ENCODE measurements at places on chromosomes 13 and 19.

DNA sequence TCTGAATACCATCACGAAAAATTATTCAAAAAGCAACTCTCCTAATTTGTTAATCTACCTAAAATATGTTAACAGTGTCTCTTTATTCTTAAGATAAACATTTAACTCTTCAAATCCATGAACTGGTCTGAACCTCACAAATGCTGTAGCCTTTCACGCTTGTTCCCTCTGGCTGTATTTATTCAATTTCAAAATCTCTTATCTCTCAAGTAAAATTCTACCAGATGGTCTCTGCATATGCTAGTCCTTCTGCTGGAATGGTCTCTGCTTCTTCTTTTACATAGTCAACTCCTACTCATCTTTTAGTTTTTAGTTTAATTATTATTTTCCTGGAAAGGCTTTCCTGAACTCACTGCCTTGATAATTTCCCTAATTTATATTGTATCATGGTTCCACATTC, 232.9 kb upstream of the PCDH20 start:
- DNase-seq: no peak

- DNase-seq: no peak
Observed at GRCh38 chr13:74300162-74300561, 166.0 kb upstream of the KLF12 start.

- no peak for DNase-seq
Observed at GRCh38 chr19:3186160-3186688, 494 bp downstream of the NCLN start.

DNA sequence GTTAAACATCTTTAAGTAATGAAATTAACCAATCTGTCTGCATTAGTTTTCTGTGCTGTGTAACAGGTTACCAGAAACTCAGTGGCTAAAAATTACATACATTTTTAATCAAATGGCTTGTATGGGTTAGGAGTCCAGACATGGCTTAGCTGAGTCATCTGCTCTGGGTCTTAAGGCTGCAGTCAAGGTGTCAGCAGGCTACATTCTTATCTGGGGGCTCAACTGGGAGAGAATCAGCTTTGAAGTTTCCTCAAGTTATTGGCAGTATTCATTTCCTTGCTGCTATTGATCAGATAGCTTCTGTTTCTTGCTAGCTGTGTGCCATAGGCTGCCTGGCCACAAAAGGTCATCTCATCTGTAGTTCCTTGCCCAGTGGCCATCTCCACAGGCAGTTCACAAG, 1163.0 kb downstream of the DIAPH3 start:
- DNase-seq: no peak

GRCh38 chr13:75437582-75438318, 44.2 kb downstream of the TBC1D4 start:
- no peak for DNase-seq

DNA sequence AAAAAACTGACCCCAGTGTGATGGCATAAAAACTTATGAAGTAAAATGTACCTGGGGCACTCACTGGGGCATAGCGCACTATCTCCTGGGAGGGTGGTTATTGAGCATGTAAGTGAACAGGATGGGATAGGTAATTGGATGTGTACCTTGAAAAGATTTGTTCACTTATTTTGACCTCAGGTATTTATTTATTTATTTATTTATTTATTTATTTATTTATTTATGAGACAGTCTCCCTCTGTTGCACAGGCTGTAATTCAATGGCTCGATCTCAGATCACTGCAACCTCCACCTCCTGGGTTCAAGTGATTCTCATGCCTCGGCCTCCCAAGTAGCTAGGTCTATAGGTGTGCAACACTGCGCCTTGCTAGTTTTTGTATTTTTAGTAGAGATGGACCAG, 5.9 kb upstream of the ZNF626 start:
- no peak for DNase-seq

- DNase-seq: no peak
Observed at GRCh38 chr19:8083141-8083540, 30.6 kb downstream of the CCL25 start.

DNA sequence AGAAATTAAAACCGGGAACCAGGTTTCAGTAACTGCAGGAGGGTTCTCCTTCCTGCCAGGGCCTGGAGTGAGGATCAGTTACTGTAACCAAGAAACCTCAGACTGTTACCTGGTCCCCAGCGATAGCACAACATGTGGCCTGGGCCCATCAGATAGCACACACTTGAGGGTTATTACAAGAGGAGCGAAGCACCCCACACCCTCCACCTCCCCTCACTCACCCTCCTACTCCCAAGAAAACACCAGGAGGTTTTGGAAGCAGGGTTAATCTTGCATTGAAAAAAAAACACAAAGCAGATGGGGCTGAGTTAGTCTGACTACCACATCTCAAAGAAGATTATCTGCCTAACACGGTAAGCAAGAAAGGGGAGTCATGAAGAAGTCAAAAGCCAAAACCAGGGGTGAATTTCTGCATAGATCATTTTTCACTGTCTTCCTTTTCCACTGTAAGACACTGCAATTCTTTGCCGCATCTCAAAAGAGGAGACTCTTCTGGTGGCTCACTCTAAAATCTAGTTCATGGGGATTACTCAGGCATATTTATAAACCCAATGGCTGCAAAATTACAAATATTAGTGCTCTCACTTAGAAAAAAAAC, 75.9 kb upstream of the DOCK9 start:
- no peak for DNase-seq

DNA sequence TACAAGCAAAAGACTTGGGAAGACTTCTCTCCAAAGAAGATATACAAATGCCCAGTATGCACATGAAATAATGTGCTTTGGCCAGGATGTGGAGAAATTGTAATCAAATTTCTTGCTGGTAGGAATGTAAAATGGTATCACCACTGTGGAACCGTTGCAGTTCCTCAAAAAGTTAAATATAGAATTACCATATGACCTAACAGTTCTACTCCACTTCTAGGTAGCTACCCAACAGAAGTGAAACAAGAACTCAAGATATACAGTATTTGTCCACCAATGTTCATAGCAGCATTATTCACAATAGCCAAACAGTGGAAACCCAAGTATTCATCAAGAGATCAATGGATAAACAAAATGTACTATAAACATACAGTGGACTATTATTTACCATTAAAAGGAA, 95.0 kb upstream of the KLF5 start:
- DNase-seq: no peak

GRCh38 chr13:80276371-80277289, 64.3 kb downstream of the SPRY2 start:
- DNase-seq: no peak

- DNase-seq: no peak
Observed at GRCh38 chr13:113452942-113453901, at the start of gene ADPRHL1. Gene ADPRHL1, minus strand, starts transcription at chr13:113453488. Its CDS starts 51 bp downstream, at chr13:113453437.

GRCh38 chr19:49799271-49799797, 13.8 kb downstream of the FUZ start:
- no peak for DNase-seq

DNA sequence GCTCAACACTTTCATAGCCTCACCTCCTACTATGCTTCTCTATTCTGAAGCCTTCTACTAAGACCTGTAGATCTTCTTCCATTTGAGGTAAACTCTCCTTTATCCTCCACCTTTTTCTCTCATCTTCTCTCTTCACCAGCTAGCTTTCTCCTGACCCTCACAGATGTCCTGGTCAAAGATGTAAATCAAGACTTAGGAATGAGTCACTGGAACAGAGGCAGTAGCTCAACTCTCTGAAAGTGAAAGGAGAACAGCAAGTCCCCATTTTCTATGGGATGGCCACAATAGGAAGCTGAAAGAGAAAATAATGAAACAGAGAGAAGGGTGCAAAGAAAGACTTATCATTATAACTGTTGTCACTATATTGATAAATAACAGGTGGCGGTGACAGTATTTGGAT, 86.1 kb upstream of the DOCK9 start:
- DNase-seq: no peak

- no peak for DNase-seq
Observed at GRCh38 chr13:97913206-97913605, 40.3 kb upstream of the IPO5 start.

DNA sequence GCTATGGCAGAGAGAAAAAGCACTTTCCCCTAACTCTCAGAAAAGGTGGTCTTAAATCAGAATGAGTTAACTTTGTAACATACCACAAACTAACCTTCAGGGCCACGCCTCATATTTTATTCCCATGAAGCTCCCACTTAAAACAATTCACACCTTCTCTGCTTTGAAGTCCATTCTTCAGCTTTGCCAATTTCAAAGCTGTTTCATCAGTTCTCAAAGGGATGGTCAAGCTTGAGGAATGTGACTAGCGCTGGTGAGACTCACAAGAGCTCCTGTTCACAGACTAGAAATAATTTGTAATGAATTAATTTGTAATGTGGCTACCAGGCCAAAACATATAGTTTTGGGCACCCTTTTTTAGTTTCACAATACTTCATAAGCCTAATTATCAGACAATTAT, 68.2 kb downstream of the STK24 start:
- DNase-seq: no peak

- no peak for DNase-seq
Observed at GRCh38 chr19:4277191-4277696, 1.8 kb upstream of the SHD start.

DNA sequence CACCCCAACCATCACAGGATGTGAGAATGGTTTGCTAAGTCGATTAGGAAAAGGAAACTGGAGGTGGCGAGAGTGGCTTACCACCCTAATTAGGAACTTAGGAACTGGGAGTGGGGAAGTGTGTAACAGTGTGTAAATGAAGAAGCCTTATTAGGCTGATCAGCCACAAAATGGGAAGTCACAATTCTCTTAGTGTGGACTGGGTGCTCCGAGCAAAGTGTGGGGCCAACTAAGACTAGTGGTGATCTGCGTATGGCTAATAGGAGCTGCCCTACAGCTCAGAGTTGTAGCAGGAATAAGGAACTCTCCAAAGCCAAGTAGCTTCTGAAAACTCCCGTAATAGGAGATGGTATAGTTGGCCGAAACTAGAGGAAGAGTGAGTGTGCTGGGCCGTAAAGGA, 7.6 kb downstream of the SIGLEC11 start:
- DNase-seq: no peak

DNA sequence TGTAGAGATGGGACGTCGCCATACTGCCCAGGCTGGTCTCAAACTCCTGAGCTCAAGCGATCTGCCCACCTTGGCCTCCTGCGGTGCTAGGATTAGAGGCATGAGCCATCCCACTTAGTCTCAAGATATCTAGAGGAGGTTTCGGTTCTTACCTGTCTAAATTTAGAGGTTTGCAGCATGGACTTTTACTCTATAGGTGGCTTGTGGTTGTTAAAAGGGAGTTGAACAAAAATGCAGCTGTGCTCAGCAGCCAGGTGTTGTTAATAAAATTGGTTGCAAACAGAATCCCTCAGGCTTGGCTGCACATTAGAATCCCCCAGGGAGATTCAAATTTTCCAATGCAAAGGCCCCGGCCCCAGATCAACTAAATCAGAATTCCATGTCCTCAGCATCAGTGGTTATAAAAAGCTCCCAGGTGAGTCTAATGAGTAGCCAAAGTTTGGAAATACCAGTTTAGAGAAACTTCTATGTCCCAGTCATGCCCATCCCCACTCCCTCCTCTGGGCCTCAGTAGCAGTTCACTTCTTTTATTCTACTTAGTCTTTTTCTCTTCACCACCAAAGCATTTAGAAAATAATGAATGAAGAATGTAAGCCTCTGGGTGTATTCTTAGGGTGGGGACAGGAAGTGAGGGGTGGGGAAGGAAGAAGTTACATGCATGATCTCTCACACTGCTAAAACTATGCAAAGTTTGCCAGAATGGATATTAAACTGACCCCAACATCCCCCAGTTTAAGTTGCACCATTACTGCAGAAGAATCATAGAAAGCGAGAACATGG, 471.0 kb downstream of the COG6 start:
- no peak for DNase-seq

DNA sequence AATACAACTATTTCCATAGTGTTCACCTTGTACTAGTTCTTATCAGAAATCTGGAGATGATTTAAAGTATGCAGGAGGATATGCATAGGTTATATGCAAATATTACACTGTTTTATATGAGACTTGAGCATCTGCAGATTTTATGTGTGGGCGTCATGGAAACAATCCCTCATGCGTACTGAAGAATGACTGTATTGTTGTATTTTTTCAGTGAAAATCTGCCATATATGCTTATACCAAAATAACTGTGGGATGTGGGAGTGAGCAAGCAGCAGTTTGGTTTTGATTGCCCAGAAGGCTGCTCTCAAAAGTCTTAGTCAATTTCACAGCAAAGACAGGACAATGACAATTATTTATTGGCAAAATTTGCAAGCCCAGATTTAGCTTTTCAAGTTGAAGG, 238.8 kb upstream of the PCDH20 start:
- DNase-seq: no peak

GRCh38 chr19:58361900-58362271, 665 bp downstream of the ZNF497 start:
- DNase-seq: no peak

GRCh38 chr19:30806311-30806710, 434.1 kb downstream of the ZNF536 start:
- no peak for DNase-seq

GRCh38 chr19:18361646-18362045, 21.2 kb downstream of the PGPEP1 start:
- no peak for DNase-seq

DNA sequence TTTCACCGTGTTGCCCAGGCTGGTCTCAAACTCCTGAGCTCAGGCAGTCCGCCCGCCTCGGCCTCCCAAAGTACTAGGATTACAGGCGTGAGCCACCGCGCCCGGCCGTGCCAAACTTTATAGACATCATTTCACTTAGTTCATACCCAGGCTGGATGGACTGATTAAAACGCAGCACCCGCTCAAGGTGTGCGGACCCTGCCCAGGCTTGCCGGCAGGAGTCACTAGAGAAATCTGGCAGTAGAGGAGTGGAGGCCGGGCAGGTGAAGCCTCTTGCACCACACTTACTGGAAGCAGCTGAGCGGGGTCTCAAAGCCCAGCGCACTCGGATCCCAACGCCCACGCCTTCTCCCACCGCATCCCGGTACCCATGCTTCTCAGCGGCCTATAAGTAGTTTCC, 11.4 kb downstream of the PTGIR start:
- no peak for DNase-seq

DNA sequence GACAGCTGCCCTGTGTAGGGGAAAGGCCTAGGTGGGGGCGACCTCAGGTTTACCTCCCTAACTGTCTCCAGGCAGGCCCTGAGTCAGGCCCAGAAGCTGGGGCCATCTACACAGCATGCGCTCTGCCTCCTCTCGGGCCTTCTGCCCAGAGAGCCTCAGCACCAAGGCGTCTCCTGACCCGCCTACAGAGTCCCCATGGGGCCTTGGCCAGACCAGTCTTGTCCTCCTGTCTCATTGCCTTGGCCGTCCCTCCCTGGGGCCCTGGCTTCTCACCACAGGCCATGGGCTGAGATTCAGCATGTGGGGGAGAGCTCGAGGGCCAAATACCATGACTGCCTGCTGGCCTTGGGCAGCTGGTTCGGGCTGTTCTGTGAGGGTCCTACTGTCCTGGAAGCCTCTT, 59.0 kb downstream of the SMARCA4 start:
- DNase-seq: no peak

DNA sequence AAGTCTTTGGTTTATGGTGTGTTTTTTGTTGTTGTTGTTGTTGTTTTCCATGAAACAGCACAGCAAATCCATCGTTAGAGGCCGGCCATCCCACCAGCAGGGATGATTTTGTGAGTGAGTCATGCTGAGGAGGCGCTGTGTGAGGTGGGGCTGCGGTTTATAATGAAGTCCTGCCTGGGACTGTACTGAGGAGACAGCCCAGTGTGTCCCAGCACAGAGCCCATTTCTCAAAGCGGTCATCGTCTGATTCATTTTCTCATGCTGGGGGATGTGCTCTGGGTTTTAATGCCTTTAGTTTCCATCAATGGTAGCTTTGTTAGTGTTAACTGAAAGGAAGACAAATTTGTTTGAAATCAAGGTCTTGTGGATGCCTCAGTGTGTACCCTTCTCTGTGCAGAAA, 129.3 kb upstream of the SERP2 start:
- DNase-seq: no peak

- DNase-seq: no peak
Observed at GRCh38 chr13:98613591-98613990, 36.7 kb upstream of the STK24 start.

All from cortex of kidney (tissue), 1 donor.